ENCODE measurements at places on chromosomes 12 and 14.

- DNase-seq: no peak
Observed at GRCh38 chr14:30507209-30507608, 51.7 kb upstream of the G2E3 start.

DNA sequence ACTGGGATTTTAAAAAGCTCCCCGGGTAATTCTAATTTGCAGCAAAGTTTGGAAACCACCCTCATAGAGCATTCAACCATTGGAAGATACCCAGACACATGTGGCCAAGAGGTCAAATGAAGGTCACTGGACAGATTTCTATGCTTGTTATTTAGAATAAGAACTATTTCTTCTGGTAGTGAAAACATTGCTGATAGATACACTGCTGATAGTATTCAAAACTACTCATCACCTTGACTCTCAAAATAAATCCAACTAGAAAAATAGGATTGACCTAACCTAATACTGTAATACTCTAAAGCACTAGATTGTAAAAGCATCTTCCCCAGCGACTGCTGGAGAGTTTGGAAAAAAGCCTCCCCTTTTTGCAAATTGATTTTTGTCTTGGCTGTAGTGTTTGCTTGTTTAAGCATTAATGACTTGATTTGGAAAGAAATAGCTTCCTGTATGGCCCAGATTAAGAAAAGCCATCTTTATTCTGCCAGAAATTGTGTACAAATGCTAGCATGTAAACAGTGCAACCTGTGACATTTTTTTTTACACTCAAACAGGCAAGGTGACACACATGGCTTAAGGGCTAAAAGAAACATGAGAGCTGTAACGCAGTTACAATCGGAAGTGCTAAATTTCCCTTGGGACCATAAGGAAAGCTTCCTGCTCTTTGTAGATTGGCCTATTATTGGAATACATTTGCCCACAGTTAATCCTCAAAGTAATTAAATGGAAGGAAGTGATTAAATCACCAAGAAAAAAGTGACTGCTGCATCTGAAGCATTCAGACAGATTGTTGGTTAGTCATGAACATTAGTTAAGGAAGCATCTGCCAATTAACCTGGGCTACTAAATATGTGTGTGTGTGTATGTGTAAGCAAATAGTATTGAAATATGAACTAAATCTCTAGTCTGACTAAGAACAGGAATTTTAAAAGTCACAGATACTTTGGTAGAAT, 356.5 kb upstream of the ATP2B1 start:
- no peak for DNase-seq

DNA sequence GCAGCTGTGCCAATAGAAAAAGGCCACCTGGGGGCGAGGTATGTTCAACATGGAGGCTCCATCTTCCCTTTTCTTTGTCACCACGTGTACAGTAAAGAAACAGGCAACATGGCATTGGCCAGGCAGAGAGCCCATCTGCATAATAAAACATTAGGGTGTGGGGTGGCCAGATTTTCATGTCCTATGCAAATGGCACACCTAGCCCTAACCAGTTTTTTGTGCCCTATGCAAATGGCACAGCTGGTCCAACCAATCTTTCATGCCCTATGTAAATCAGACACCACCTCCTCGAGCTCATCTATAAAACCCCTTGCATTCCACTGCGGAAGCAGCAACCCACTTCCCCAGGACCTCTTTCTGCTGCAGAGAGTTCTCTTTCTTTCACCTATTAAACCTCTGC, 149.1 kb upstream of the RGS6 start:
- DNase-seq: no peak

DNA sequence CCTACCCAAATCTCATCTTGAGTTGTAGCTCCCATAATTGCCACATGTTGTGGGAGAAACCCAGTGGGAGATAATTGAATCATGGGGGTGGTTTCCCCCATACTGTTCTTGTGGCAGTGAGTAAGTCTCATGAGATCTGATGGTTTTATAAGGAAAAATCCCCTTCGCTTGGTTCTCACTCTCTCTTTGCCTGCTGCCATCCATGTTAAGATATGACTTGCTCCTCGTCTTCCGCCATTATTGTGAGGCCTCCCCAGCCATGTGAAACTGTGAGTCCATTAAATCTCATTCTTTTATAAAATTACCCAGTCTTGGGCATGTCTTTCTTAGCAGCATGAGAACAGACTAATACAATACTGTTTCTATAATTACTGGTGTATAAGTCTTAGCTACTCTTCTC, 6.5 kb upstream of the BCAT1 start:
- DNase-seq: no peak

- peak; percentile 50 for DNase-seq
Observed at GRCh38 chr12:21502164-21502496, 541 bp downstream of the GOLT1B start.

GRCh38 chr14:51859131-51859530, 1.3 kb upstream of the GNG2 start:
- no peak for DNase-seq

- DNase-seq: no peak
Observed at GRCh38 chr12:11686120-11686519, 36.6 kb downstream of the ETV6 start.

DNA sequence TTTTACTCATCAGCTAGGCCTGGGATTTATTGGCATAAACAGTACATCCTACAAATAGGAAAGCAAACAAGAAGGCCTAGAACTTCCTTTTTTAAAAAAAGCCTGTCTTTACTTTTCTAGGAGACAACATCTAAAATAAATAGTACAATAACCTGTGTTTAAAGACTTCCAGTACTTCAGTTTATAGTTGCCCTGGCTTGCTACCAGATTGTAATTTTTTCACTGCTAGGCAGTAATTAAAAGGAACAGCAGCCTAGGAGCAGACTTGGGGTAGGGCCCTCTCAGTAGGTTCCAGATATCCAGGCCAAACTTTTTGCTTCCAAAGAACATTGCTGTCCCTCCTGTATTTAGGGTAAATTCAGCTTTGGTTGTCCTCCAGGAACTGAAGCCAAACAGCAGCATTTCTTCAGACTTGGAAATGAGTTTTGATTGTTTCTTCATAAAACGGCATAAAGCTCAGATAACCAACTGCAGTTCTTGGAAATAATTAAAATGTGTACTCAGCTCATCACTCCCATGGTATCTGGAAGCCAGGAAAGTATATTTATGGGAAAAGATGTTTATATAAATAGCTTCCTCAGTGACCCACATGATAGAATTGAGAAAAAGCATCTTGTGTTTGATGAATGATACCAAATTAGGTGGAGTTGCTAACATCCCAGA, 61.7 kb downstream of the PPP1R36 start:
- DNase-seq: no peak

GRCh38 chr14:42950363-42950762, 1343.7 kb downstream of the LRFN5 start:
- DNase-seq: no peak

GRCh38 chr12:111733340-111733915, 33.3 kb upstream of the ALDH2 start:
- DNase-seq: no peak

DNA sequence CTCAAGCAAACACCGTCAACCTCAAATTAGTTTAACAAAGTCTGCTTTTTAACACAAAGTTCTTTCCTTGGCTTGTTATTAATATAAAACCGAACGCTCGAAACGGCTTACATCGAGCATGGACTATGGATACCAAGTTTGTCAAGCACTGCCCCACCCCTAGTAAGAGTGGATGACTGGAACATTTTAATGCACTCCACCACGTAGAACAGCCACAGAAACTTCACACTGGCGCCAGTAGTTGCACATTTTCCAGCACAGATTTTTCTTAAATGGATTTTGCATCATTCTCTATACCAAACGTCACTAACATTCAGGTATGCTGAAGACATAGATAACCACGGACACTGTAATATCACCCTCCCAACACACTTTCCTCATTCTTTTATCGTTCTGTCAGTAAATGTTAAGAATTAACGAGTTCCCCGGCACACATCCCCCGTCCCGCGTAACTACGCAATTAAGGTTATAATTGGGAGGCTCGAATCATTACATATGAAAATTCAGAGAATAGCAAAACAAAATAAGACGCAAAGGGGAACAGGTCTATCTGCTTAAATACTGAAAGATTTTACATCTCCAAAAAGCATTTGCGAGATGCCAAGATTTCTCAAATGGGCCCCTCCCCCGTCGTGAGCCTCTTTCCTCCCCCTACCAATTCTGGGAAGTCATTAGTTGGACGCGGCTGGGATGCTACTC, 990 bp downstream of the FERMT2 start:
- DNase-seq: peak; percentile 3

DNA sequence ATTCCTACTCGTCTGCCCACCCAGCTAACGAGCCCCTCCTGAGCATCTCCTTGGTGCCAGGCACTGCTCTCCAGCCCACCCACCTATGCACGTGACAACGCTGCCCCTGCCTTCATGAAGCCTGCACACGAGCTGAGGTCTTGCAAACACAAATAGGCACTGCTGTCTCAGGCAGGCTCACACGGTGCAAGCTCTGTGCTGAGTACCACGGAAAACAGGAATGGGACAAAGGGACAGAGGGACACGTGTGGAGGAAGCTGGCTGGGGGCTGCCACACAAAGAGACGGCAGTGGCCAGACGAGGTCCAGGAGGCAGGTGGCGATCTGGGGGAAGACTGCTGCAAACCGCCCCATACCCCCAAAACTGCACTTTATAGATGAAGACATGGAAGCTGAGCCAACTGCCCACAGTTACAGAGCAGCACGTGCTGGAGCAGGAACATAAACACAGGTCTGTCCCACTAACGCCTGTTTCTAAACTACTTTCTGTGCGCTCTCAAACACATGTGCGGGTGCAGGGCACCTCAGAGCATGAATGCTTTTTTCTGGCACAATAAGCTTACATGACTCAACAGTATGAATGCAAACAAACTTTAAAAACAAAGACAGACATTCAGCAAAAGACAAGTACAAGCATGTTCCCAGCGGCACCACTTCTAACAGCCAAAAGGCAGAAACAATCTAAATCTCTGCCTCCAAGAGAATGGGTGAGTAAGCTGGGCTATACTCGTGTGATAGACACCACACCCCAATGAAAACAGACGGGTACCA, 64.5 kb downstream of the AMN start:
- DNase-seq: no peak

DNA sequence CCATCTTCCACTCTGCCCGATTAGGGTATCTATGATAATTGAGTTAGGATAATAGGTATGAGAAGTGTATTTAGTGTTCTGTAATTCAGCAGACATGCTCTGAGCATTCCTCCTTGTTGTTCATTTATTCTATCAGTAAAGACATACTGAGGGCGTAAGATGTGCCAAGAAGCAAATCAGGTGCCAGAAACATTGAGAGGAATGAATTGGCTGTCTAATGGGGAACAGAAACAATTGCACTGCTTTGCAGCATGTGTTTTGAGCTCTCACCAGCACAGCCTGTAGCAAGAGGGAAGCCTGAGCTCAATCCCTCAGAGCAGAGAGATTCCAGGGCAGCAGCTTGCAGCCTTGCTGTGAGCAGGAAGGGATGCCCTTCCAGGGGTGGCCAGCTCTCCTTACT, 589.3 kb downstream of the BCL11B start:
- DNase-seq: no peak

- peak; percentile 28 for DNase-seq
Observed at GRCh38 chr14:104116756-104117340, 21.5 kb upstream of the KIF26A start.

DNA sequence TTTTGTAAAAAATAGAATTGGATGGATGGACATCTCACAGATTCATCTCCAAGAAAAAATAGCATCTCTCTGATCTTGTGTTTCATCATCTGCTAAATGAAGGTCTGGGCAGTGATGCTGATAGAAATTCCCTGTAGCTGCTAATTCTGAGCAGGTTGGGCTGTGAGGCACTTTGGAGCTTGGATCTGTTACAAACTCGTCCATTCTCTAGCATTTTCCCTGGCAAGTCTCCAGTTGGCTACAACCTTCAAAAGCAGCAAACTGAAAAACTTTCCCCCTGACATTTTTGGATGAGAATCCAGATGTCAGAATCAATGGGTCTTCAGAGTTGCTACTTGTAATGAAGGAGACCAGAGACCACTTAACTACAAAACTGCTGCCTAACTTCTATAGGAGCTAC, 72.7 kb downstream of the TPH2 start:
- DNase-seq: no peak

DNA sequence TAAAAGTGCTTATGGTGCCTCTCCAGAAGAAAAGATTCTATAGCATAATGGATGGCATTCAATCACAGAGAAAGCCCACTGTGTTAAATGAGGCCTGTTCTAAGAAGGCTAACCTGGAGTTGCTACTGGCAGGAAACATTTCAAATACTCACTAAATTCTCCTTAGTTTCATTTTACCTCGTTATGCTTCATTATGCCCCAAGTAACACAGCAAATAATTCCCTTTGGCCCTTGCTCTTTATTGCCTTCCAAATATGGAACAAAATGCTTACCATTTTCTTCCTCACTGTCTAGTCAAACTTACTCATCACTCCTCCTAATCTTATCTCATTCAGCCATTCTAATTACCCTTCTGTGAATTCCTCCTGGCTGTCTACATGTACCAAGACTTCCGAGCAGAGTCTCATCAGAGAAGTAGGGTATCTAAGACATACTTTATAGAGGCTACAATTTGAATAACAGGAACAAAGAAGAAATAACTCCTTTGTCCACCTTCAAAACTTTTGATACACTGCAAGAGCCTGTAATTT, 292.1 kb upstream of the CLEC14A start:
- DNase-seq: no peak

- no peak for DNase-seq
Observed at GRCh38 chr12:80938397-80938796, 663 bp upstream of the LIN7A start.

DNA sequence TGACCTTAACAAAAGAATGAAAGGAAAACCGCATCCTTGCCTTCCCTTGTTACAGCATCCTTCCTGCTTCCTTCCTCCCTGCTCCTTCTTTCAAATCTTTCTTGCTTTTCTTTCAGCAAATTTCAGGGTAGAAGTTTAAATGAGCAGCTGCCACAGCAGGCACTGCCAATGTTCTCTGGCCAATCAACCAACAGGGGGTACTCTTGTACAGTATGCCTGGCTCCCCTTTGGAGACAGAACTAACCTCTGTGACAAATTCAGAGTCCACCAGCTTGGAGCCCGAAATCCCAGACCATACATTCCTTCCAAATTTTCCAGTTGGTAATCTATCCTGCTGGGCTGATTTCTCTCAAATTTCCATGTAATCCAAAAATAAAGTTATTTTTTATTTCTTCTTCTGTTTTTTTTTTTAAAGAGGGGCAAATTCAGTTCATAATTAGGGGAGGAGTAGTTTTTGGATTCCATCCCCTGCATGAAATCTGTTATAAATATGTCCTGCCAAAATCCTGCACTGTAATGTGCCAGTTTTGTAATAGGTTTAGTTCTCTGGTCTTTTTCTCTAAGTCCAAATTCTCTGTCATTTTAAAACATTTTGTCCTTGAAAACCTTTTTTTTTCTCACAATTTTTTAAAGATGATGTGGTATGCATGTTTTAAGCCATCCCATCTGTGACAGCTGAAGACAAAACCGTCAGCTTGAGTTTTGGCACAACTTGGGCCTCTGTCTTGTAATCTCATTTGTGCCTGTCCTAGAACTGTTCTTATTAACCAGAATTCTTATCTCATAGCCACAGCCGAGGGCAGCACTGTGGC, 610.0 kb upstream of the LMO3 start:
- no peak for DNase-seq

- DNase-seq: no peak
Observed at GRCh38 chr12:68479896-68480291, 130.8 kb upstream of the RAP1B start.

- DNase-seq: no peak
Observed at GRCh38 chr14:93002851-93003298, 79.9 kb downstream of the CHGA start.
